Fibroblast of skin of left biceps (primary cell): ENCODE measurements at places on chromosomes 4 and X.

GRCh38 chr4:56400560-56400959 is 13.3 kb upstream of the AASDH start:
- no peak for DNase-seq

- DNase-seq = no peak
Measured at GRCh38 chr4:135532132-135532531, 1330.5 kb upstream of the PABPC4L start.

GRCh38 chr4:16067515-16067914 is 16.3 kb downstream of the PROM1 start:
- no peak for DNase-seq

- no peak for DNase-seq
Measured at GRCh38 chr4:75069493-75070074, 136.7 kb downstream of the PARM1 start.

DNA sequence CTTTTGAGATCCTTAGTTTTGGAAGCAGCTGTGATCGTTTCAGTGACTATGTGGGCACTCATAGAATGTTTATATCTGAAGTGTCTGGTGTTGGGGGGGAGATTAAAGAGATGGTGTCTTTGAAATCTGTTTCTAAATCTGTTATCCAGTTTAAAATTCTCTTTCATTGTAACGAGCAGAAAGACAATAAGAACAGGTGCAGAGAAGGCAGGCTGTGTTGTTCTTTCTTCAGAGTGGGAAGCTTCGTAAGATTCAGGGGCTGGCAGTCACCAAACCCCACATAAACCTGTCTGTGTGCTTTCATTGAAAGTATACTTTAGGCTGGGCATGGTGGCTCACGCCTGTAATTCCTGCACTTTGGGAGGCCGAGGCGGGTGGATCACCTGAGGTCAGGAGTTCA is 16.3 kb upstream of the DHRSX start:
- DNase-seq = no peak

DNA sequence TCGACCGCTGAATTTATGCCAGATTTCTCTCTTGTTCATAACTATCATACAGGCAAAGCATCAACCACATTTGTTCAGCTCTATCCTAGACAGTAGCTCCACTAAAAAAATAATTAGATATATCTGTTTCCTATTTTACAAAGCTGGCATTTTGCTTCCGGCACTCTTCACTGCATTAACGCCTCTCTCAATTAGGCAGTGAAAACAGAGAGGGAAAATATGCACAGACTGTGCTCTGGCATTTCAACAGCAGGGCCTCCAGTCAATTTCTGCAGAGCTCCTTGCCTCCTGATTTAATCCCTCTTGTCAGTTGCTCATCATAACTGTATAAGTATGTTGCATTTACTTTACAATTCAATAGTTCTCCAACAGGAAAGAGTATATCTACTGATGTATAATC is 666.9 kb upstream of the INTU start:
- DNase-seq = no peak

DNA sequence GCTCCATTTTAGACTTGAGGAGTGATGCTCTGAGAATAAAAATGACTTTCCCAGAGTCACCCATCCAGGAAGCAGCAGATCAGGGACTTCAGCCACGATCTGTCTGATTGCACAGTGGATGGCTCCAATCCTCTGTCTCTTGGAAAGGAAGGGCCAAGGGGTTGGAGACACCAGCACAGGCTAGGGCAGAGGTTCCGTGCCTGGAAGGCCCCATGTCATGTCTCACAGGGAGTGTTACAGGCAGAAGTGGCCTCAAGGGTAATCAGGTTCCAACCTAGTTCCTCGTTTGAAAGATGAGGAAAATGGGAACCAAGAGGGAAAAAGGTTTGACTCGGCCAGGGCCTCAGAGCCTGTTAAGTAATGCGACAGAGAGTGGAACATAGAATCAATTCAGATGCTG is 160.0 kb downstream of the EFNB1 start:
- no peak for DNase-seq

DNA sequence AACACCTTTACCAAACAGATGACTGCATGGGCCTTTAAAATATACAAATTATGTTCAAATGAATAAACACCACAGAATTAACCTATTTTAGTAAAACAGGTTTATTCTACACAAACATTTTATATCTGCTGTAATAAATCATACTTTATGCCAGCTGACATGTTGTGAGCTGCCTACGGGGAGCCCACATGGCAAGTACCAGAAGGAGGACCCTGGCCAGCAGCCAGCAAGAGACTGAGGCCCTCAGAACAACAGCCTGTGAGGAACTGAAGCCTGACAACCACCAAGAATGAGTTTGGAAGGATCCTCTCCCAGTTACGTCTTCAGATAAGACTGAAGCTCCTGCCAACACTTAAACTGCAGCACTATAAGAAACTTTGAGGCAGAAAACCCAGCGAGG is 377.0 kb downstream of the PDGFC start:
- DNase-seq = no peak

GRCh38 chr4:129014566-129015509 is 78.5 kb downstream of the SCLT1 start:
- no peak for DNase-seq

DNA sequence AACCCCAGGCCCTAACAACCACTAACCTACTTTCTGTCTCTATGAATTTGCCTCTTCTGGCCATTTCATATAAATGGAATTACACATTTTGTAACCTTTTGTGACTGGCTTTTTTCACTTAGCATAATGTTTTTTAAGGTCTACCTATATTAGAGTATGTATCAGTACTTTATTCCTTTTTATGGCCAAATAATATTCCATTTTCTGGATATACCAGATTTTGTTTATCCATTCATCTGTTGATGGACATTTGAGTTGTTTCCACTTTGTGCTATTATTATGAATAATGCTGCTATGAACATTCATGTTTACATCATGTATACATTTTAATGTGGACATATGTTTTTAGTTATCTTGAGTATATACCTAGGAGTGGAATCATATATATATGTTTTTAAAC is 35.5 kb downstream of the REPS2 start:
- no peak for DNase-seq

DNA sequence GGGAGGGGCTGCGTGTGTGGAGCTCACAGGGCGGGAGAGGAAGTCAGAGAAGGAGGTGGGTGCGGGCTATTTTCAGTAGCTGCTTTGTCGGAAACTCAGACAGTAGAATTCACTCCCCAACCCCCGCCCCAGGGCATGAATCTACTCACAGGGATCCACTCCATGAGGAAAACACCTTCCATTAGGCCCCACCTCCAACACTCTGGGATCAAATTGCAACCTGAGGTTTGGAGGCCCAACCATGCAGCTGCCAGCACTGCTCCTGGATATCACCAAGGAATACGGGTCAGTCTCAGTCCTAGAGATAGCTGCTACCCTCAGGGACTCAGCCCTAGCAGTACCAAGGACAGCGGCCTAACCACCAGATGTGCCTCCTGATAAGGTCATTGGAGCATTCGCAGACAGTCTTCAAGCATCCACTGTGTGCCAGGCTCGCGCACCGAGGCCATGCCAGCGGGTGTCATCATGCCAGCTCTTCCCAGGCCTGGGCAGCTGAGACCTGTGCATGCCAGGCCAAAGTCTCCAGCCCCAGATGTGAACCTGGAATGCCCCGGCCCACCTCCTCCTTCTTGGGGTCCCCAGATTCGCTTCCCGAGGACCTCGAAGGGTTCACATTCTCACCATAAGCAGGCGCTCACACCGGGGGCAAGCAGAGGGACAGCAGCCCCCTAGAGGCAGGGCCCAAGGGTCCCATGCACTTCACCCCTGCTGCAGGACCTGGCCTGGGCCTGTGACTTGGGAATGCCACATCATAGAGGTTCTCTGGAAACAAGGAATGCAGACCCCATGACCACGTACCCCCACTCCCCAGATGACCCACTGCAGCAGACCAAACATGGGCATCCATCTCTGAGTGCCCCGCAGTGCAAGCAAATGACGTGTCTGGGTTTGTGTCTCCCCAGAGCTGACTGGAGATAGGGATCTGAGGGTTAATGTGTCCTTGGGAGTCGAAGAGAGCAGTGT is 102.3 kb downstream of the ADRA2C start:
- no peak for DNase-seq

GRCh38 chr4:113435893-113436292 is 325.6 kb downstream of the CAMK2D start:
- DNase-seq = peak; percentile 80

- no peak for DNase-seq
Measured at GRCh38 chrX:118596390-118596789, 100.8 kb downstream of the DOCK11 start.

GRCh38 chr4:160091631-160092030 is 988.8 kb downstream of the RAPGEF2 start:
- DNase-seq = no peak

DNA sequence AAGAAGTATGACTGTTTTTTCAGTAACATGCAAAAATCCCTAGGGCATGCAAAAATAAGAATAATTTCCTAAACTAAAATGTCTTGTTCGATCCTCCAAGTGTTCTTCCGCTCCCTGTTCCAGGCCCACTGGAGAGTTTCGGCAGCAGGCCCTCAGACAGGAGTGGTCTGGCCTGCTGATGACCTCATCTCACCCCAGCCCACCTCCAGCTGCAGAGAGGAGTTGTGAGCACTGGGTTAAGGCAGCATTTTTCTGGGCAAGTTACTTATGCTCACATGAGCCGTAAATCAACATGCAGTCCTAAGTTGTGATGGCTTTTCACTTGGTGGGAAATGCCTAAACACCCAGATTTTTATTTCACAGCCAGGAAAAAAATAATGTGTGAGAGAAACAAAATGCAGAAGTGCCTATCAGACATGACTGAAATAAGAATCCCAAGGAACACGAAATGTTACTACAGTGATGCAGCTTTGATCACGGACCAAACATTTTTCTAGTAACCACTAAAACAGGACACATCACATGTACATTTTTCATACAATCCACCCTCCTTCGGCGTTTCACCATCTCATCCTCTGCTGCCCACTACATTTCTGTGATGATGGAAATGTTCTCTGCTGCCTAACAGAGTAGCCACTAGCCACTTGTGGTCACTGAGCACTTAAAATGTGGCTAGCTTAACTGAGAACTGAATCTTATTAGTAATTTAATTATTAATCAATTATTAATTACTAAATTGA is 153.3 kb upstream of the TBL1X start:
- no peak for DNase-seq

DNA sequence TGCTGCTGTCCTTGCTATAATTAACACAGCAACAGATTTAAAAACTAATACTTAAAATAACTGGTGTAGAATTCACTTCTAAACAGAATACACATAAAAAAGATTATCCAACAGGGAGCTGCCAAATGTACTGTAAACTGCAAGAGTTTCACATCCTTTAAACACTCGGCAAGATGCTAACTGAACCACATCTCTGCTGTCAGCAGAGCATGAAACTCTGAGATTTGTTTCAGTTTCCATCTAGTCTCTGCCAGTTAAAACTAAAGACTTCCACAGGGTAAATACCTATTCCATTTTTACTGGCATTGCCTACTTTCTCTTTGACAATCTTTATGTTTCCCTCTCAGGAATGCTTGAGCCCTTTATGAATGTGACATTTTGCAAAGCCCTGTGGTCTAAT is 127.7 kb downstream of the SLC7A11 start:
- DNase-seq = no peak

- DNase-seq = no peak
Measured at GRCh38 chr4:109915385-109916026, 2.8 kb downstream of the EGF start.

DNA sequence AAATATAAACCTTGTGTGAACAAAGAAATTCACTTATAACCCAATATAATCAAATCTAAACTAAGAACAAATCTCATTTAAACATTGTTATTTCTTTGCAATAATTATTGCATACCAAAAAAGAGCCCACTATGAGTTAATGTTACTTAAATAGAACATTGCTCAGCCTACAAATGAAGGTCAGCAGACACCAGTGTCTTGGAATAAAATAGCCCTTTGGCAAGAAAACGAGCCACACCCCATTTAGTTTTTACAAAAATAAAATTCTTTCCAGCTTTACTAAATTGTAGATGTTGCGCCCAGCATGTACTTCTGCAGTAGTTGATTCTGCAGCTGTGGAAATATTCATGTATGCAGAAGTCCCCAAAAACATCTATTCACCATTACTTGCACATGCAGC is 12.2 kb downstream of the PLS3 start:
- DNase-seq = no peak

DNA sequence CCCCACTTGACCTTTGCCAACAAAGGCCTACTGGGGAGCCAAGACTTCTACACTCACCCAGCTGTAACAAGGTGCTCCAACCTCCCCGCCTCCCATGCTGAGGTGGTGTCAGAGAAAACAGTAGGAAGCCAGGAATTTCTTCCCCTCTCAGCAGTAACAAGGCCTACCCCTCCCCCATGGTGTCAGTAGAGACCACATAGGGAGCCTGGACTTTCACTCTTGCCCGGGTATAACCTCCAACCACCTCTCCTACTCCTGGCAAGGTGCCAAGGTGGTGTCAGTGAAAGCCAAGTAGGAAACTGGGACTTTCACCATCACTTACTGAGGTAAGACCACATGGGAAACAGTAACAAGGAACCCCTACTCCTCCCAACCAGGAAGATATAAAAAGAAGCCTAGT is 93.1 kb downstream of the SLC16A2 start:
- no peak for DNase-seq

DNA sequence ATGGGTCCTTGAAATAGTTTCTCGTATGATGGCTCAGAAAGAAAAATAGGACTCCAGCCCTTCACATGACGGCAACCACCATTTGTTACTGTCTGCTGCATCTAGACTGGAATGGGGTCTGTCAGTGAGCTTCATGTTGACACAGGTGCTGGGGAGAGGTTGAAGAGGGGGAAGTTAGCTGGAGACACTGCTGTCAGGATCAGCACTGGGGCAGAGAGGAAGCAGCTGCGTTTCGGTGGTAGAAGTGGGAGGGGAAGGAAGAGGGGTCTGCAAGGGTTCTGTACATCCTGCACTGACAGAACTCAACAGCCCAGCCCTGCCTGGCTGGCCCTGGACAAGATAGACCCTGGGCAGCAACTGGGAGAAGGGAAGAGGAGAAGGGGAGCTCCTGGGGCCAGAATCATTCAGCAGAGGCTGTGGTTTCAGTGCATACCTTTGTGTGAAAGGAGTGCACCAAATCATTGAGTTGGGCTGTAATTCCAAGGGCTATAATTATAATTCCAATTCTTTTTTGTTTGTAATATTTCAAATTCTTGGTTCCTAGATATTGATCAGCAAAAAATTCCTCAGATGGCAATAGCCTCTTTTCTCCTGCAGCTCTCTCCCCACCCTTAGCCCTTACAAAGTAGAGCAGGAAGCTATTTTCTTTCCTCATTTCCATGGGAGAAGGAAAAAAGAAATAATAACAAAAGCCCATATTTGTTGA is 119.4 kb upstream of the C1GALT1C1 start:
- DNase-seq = no peak

DNA sequence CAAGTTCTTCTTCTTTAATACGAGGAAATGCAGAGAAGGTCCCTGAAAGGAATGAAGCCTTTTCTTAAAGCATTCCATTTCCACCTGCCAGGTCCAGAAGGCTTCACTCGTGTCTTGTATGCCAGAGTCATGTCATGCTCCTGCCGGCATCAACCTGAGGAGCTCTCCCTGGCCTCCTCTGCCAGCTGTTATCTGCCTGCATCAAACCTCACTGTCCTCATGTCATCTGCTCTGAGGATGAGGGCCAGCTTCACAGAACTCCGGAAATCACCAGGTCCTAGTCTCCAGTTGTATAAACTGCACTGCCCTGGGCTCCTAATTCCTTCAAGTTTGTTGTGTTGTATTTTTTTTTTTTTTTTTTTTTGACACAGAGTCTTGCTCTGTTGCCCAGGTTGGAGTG is 20.0 kb upstream of the S100G start:
- DNase-seq = no peak
